ENCODE measurements at places on chromosomes 6 and 20. TPM values are rescaled to one million over a fixed set of nuclear protein-coding genes. Genes with fewer than 3 reads are reported as not detected.

GRCh38 chr6:4775494-4776130 is 592 bp upstream of the CDYL start:
- peak; percentile 86 for DNase-seq
- H3K27ac ChIP-seq, result peak overlapping the region; percentile 90
- H3K4me3 ChIP-seq, result peak overlapping the region; percentile 59
- H3K36me3 ChIP-seq, result no peaks in the 10 kb centered on the region
- no peaks in the 10 kb centered on the region for H3K27me3 ChIP-seq

The ISM1 gene
- 0.55 TPM for total RNA-seq

The RAET1L gene
- not detected for total RNA-seq

- H3K4me1 ChIP-seq, result no peaks in the 10 kb centered on the region
- no peak overlapping the region for H3K4me3 ChIP-seq
- no peaks in the 10 kb centered on the region for H3K36me3 ChIP-seq
Observed at GRCh38 chr6:39076623-39077535, 28.3 kb downstream of the GLP1R start.

- DNase-seq, result no peak
- no peaks in the 10 kb centered on the region for H3K36me3 ChIP-seq
- H3K27me3 ChIP-seq, result no peaks in the 10 kb centered on the region
Observed at GRCh38 chr6:156741287-156742073, 35.7 kb upstream of the ARID1B start.

- peaks cover 2% of the 10 kb centered on the region for H3K4me1 ChIP-seq
- no peaks in the 10 kb centered on the region for H3K36me3 ChIP-seq
- H3K27ac ChIP-seq, result peak overlapping the region; percentile 70
- H3K4me3 ChIP-seq, result no peak overlapping the region
Observed at GRCh38 chr6:47117314-47117713, 75.2 kb upstream of the ADGRF1 start.

DNA sequence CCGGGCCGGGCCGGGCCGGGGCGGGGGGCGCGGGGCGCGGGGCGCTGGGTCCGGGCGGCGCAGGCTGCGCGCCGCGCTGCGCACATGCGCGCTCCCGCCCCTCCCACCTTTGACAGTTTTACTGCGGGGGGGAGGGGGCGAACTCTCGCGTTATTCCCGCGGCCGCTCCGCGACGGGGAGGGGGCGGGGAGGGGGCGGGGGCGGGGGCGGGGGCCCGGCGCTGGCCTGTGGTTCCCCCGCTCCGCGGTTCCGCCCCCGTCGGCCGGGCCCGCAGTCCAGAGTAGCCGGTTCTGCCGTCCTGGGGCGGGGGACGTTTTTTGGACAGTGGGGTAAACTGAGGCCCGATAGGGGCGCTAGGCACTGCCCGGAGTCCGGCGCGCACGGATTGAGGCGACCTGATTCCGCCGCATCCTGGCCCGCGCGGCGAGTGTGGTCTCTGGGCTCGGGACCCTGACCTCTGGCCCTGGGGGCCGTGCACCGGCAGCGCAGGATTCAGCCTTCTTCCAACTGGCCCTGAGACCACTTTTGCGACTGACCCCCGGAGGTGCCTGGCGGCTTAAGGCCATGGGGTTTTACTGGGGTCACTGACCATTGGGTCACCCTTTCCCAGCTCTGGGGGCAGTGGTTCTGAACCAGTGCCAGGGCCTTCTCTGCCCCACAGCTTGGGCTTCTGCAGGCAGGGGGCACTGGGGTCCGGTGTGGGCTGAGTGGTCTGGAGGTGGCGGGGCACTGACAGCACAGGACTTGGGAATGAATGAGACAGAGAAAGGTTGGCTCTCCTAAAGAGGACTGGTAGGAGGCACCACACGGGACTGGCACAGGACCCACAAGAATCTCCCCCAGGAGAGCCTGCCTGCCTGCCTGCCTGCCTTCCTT is at the start of gene ZNF512B:
TSS of gene ZNF512B (minus strand) at position 93 of the 876 bp plus-strand sequence. CDS start 1,980 bp downstream, outside the sequence.
- H3K36me3 ChIP-seq, result no peaks in the 10 kb centered on the region
- H3K4me1 ChIP-seq, result peaks cover 24% of the 10 kb centered on the region
- peak within 1 kb of the TSS; percentile 39 for H3K4me3 ChIP-seq
- peaks cover 13% of the 10 kb centered on the region for H3K27me3 ChIP-seq
- peak within 1 kb of the TSS; percentile 67 for H3K27ac ChIP-seq

- H3K36me3 ChIP-seq, result no peaks in the 10 kb centered on the region
- H3K4me1 ChIP-seq, result no peaks in the 10 kb centered on the region
- H3K27me3 ChIP-seq, result no peaks in the 10 kb centered on the region
- H3K27ac ChIP-seq, result no peak overlapping the region
- no peak for DNase-seq
Observed at GRCh38 chr6:162388383-162388777, 339.2 kb downstream of the PRKN start.

- no peaks in the 10 kb centered on the region for H3K36me3 ChIP-seq
- H3K4me3 ChIP-seq, result no peak overlapping the region
- H3K4me1 ChIP-seq, result peaks cover 2% of the 10 kb centered on the region
Observed at GRCh38 chr20:44167736-44168135, 19.3 kb downstream of the JPH2 start.

DNA sequence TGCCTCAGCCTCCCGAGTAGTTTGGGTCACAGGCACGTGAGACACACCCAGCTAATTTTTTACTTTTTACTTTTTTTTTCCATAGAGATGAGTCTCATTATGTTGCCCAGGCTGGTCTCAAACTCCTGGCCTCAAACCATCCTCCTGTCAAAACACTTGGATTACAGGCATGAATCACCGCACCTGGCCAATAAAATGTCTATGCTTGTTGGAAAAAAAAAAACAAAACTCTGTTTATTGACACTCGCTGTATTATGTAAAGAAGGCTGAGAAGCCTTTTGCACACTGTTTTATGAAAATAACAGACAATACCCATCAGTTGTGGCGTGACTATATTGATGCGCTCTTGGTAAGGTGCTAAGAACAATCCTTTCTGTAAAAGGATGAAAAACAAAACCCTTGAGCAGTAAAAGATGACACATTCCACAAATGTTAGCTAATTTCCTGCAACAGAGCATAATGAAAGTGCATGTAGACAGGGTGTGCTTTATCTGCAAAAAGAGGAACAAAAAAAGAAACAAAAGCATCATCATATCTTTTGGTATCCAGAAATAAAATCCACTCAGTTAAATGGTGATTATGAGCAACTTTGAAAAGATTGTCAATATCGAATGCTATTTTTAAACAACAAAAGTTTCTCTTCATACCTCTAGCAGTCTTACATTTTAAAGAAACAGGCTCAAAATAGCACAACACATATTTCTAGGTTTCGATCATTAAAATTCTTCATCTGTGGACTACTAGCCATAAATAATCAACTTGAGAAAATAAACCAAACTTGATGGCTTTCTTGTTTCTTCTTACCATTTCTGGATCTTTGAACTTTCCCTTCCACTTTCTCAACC is 108.3 kb upstream of the PHACTR1 start:
- no peak overlapping the region for H3K4me3 ChIP-seq
- H3K27me3 ChIP-seq, result peaks cover 5% of the 10 kb centered on the region
- H3K36me3 ChIP-seq, result no peaks in the 10 kb centered on the region
- H3K27ac ChIP-seq, result no peak overlapping the region
- peaks cover 11% of the 10 kb centered on the region for H3K4me1 ChIP-seq

- no peaks in the 10 kb centered on the region for H3K4me1 ChIP-seq
- no peaks in the 10 kb centered on the region for H3K27me3 ChIP-seq
- DNase-seq, result no peak
- H3K36me3 ChIP-seq, result no peaks in the 10 kb centered on the region
- no peak overlapping the region for H3K4me3 ChIP-seq
Observed at GRCh38 chr6:112906726-112907125, 559.6 kb downstream of the RFPL4B start.

GRCh38 chr20:40192081-40192480 is 497.0 kb downstream of the MAFB start:
- no peaks in the 10 kb centered on the region for H3K4me1 ChIP-seq
- no peak for DNase-seq
- no peak overlapping the region for H3K4me3 ChIP-seq

The SAMD5 gene
- total RNA-seq, result 3.7 TPM

DNA sequence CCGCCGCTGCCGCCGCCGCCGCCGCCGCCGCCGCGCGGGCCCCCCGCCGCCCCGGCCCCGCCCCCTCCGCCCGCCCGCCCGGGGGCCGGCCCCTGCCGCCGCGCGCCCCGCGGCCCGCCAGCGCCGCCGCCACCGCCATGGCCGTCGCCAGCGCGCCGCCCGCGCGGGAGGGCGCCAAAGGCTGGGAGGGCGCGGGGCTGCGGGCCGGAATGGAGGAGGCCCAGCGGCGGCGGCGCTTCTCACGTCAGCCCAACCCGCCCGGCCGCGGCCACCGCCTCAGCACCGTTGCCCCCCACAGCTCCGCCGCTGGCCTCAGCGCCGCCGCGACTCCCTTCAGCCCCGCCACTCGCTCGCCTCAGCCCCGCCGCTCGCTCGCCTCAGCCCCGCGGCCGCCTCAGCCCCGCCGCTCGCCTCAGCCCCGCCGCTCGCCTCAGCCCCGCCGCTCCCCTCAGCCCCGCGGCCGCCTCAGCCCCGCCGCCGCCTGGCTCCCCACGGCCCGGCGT is 258 bp downstream of the PHF10 start:
- H3K4me1 ChIP-seq, result peaks cover 28% of the 10 kb centered on the region
- peak; percentile 36 for DNase-seq
- peak overlapping the region; percentile 93 for H3K27ac ChIP-seq
- peak overlapping the region; percentile 89 for H3K4me3 ChIP-seq

DNA sequence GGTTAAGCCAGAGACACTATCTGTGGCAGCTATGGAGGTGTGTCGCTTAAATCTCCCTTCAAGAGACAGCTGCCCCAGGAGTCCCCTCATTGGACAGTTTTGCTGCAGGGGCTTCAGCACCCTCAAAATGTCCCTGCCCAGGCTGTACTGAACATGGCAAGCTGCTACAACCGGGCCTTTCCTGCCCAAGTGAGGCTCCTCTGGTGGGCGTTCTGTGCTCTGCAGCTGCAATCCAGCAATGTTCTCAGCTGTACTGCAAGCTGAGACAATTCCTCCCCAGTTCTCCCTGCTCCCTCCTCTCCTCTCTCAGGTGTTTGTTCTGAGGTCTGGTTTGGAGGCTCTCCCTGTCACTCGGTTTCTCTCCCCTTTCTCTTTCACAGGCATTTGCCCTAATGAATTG is 190.8 kb upstream of the LAMP5 start:
- H3K27me3 ChIP-seq, result no peaks in the 10 kb centered on the region
- no peak for DNase-seq
- H3K36me3 ChIP-seq, result no peaks in the 10 kb centered on the region
- H3K4me1 ChIP-seq, result peaks cover 7% of the 10 kb centered on the region

GRCh38 chr6:107807196-107807811 is 16.8 kb downstream of the SCML4 start:
- no peaks in the 10 kb centered on the region for H3K4me1 ChIP-seq
- H3K4me3 ChIP-seq, result no peak overlapping the region
- no peak for DNase-seq
- no peaks in the 10 kb centered on the region for H3K27me3 ChIP-seq
- no peak overlapping the region for H3K27ac ChIP-seq
- H3K36me3 ChIP-seq, result no peaks in the 10 kb centered on the region

The SLC22A23 gene
- 131 TPM for total RNA-seq

DNA sequence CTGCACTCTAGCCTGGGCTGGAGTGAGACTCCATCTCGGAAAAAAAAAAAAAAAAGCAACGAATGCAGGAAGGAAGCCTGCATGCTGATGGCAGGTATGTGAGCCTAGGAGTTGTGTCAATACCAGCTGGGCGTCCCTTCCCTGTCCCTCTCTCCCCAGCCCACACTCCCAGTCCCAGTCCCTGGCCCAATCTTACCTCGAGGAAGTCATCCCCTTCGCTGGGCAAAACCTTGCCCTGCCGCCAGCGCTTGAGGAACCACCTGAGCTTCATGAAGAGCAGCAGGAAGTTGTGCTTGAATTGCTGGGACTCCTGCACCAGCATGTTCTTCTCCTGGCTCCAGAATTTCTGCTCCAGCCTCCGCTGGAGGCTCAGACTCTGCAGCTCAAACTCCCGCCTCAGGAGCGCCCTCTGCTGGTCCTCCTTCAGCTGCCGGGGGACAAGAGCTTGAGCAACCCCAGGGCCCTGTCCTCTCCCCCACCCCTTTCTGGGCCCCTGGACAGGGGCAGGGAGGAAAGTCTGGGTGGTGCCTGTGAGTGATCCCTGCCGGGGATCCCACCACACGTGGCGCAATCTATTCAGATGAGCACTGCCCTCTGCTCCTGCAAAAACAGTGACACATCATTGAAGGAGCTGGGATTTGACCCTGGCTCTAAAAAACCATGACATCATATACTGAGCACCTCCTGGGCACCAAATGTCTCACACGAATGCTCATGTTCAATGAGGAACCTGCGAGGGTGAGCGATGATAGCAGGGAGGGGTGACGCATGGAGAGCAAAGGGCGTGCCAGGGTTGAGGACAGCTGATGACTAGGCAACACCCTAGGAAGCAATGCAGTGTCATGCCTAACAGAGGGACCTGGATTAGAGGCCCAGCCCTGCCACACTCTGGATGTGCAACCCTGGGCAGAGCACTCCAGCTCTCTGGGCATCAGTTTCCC is 35.0 kb upstream of the DSN1 start:
- peak; percentile 88 for DNase-seq
- H3K4me3 ChIP-seq, result no peak overlapping the region
- peak overlapping the region; percentile 52 for H3K27ac ChIP-seq
- peaks cover 20% of the 10 kb centered on the region for H3K4me1 ChIP-seq

- H3K27me3 ChIP-seq, result no peaks in the 10 kb centered on the region
- H3K36me3 ChIP-seq, result no peaks in the 10 kb centered on the region
- H3K27ac ChIP-seq, result no peak overlapping the region
- DNase-seq, result no peak
- no peaks in the 10 kb centered on the region for H3K4me1 ChIP-seq
- H3K4me3 ChIP-seq, result no peak overlapping the region
Observed at GRCh38 chr6:47977314-47977713, 133.7 kb downstream of the PTCHD4 start.

GRCh38 chr6:108074057-108074358 is 533 bp downstream of the OSTM1 start:
- no peaks in the 10 kb centered on the region for H3K27me3 ChIP-seq
- peaks cover 17% of the 10 kb centered on the region for H3K4me1 ChIP-seq
- H3K4me3 ChIP-seq, result peak overlapping the region; percentile 97
- no peaks in the 10 kb centered on the region for H3K36me3 ChIP-seq
- no peak for DNase-seq

The PTCRA gene
- total RNA-seq, result not detected

The ALDH5A1 gene
- 4.1 TPM for total RNA-seq

- no peak for DNase-seq
- peaks cover 7% of the 10 kb centered on the region for H3K4me1 ChIP-seq
- H3K27ac ChIP-seq, result no peak overlapping the region
- no peaks in the 10 kb centered on the region for H3K27me3 ChIP-seq
- no peaks in the 10 kb centered on the region for H3K36me3 ChIP-seq
- H3K4me3 ChIP-seq, result no peak overlapping the region
Observed at GRCh38 chr6:129578315-129578714, 131.7 kb downstream of the ARHGAP18 start.

GRCh38 chr6:157768304-157768703 is 54.7 kb upstream of the SNX9 start:
- no peaks in the 10 kb centered on the region for H3K27me3 ChIP-seq
- H3K36me3 ChIP-seq, result no peaks in the 10 kb centered on the region
- no peak for DNase-seq
- H3K4me3 ChIP-seq, result no peak overlapping the region

GRCh38 chr6:113330636-113330946 is 526.6 kb upstream of the MARCKS start:
- no peak overlapping the region for H3K27ac ChIP-seq
- H3K36me3 ChIP-seq, result no peaks in the 10 kb centered on the region
- no peak overlapping the region for H3K4me3 ChIP-seq
- no peaks in the 10 kb centered on the region for H3K27me3 ChIP-seq

All from transverse colon (tissue), 4 donors.